ENCODE measurements at places on chromosomes 12 and 14. TPM values are rescaled to one million over a fixed set of nuclear protein-coding genes. Genes with fewer than 3 reads are reported as not detected.

- H3K4me3 ChIP-seq, result no peak overlapping the region
- H3K36me3 ChIP-seq, result peaks cover 11% of the 10 kb centered on the region
- H3K27ac ChIP-seq, result no peak overlapping the region
- H3K4me1 ChIP-seq, result no peaks in the 10 kb centered on the region
- no peak for DNase-seq
- H3K27me3 ChIP-seq, result no peaks in the 10 kb centered on the region
Measured at GRCh38 chr12:43980627-43981191, 144.8 kb downstream of the TMEM117 start.

- H3K27ac ChIP-seq, result no peak overlapping the region
- no peaks in the 10 kb centered on the region for H3K36me3 ChIP-seq
- peaks cover 2% of the 10 kb centered on the region for H3K27me3 ChIP-seq
- no peak overlapping the region for H3K4me3 ChIP-seq
Measured at GRCh38 chr14:49865431-49865859, 12.9 kb upstream of the NEMF start.

- peaks cover 1% of the 10 kb centered on the region for H3K27me3 ChIP-seq
- H3K4me3 ChIP-seq, result no peak overlapping the region
- no peak for DNase-seq
- H3K4me1 ChIP-seq, result no peaks in the 10 kb centered on the region
- no peaks in the 10 kb centered on the region for H3K36me3 ChIP-seq
- H3K27ac ChIP-seq, result no peak overlapping the region
Measured at GRCh38 chr12:45599196-45599595, 130.3 kb upstream of the ARID2 start.

- H3K4me1 ChIP-seq, result peaks cover 16% of the 10 kb centered on the region
- peaks cover 68% of the 10 kb centered on the region for H3K27me3 ChIP-seq
- H3K36me3 ChIP-seq, result peaks cover 2% of the 10 kb centered on the region
- no peak overlapping the region for H3K27ac ChIP-seq
Measured at GRCh38 chr14:36518031-36518585, 1.9 kb downstream of the NKX2-1 start.

- no peaks in the 10 kb centered on the region for H3K4me1 ChIP-seq
- no peak for DNase-seq
- H3K4me3 ChIP-seq, result no peak overlapping the region
- peaks cover 12% of the 10 kb centered on the region for H3K27me3 ChIP-seq
- H3K36me3 ChIP-seq, result no peaks in the 10 kb centered on the region
- no peak overlapping the region for H3K27ac ChIP-seq
Measured at GRCh38 chr12:27361372-27361771, 28.7 kb downstream of the BMAL2 start.

GRCh38 chr14:63713764-63714163 is 14.1 kb downstream of the SGPP1 start:
- H3K27me3 ChIP-seq, result no peaks in the 10 kb centered on the region
- no peak for DNase-seq
- H3K4me3 ChIP-seq, result no peak overlapping the region
- peaks cover 20% of the 10 kb centered on the region for H3K4me1 ChIP-seq
- H3K27ac ChIP-seq, result no peak overlapping the region
- peaks cover 24% of the 10 kb centered on the region for H3K36me3 ChIP-seq

DNA sequence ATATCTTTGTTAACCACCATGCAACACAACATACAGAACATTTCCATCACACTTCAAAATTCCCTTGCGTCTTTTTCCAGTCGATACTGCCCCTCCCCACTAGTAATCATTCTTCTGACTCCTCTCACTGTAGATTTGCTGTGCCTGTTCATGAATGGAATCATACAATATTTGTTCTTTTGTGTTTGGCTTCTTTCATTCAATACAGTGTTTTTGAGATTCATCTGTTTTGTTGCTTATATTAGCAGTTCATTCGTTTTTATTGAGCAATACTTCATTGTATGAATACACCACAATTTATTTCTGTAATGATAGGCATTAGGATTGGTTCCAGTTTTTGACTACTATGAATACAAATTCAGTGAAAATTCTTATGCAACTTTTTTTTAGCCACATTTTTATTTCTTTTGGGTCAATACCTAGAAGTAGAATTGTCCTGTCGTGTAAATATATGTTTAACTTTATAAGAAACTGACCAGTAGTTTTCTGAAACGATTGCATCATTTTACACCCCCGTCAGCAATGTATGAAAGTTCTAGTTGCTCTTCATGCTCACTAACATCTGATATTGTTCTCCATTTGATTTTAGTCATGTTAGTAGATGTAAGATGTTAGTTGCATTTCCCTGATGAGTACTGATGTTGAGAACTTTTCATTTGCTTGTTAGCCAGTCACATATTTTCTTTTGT is 127.5 kb downstream of the TGFB3 start:
- H3K36me3 ChIP-seq, result peaks cover 3% of the 10 kb centered on the region
- no peaks in the 10 kb centered on the region for H3K27me3 ChIP-seq
- no peak for DNase-seq
- H3K4me1 ChIP-seq, result no peaks in the 10 kb centered on the region
- no peak overlapping the region for H3K27ac ChIP-seq

GRCh38 chr12:57214398-57214781 is 2.2 kb upstream of the NXPH4 start:
- H3K27me3 ChIP-seq, result peaks cover 52% of the 10 kb centered on the region
- no peak overlapping the region for H3K4me3 ChIP-seq
- no peak overlapping the region for H3K27ac ChIP-seq

DNA sequence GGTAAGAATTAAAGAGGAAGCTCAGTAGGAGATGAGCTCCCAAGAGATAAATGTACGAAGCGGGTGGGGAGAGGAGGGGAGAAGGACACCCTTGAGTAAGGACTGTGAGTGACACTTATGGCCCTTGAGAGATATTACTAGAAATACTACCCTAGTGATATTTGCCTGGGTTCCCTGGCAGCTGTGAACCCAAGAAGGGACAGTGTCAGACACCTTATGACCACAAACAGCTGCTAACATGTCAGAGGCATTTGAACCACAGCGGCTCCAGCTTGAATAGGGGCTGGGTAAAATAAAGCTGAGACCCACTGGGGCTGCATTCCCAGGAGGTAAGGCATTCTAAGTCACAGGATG is 19.6 kb upstream of the SLC6A12 start:
- no peak for DNase-seq
- H3K27me3 ChIP-seq, result peaks cover 1% of the 10 kb centered on the region
- H3K36me3 ChIP-seq, result peaks cover 4% of the 10 kb centered on the region
- no peak overlapping the region for H3K27ac ChIP-seq
- no peaks in the 10 kb centered on the region for H3K4me1 ChIP-seq

DNA sequence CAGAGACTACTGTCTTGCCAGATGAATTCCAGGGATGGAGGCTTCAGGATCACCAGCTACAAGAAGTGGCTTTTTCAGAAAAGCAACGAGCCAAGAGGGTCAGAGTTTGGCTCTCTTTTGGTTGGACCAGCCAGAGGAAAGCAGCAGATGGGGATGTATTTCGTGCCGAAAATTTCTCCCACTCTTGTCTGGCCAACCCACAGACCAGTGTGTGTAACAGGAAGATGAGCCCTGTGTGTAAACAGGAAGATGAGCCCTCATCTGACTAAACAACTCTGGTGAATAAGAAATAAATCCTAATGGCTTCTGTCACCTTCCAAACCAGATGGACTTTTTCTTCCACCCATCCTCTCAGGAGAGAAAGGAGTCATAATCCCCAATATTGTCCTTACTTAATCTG is 13.1 kb downstream of the GPR68 start:
- peak overlapping the region; percentile 71 for H3K4me3 ChIP-seq
- no peak for DNase-seq
- peaks cover 31% of the 10 kb centered on the region for H3K36me3 ChIP-seq

DNA sequence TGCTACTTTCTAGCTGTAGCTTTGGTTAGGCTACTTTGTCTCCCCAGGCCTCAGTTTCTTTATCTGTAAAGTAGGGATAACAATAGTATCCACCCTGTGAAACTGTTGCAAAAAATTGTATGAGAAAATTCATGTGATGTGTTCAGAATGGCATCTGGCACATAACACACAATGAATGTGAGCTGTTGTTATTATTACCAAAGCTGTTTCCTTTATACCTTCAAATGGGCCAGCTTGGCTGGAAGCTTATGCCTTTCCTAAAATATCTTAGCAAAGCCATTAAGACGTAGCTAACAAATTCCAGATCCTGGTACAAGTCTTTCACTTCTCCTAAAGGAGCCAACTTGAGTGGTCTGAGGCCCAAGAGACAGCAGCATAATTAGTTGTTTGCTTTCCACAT is 25.2 kb upstream of the MANSC4 start:
- no peak overlapping the region for H3K4me3 ChIP-seq
- DNase-seq, result no peak
- peaks cover 47% of the 10 kb centered on the region for H3K4me1 ChIP-seq
- H3K27ac ChIP-seq, result no peak overlapping the region

DNA sequence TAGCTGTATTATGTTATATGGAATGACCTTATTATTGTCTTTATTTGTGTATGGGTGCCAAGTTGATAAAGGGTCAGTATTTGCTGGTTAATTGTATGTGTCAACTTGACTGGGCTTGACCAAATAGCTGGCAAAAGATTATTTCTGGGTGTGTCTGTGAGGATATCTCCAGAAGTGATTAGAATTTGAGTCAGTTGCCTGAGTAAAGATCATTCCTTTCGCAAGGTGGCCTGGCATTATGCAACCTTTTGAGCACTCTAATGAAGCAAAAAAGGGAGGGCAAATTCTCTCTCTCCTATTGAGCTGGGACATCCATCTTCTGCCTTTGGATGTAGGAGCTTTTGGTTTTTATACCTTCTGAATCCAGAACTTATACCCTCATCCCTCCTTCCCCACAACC is 82.2 kb downstream of the ATXN7L3B start:
- H3K36me3 ChIP-seq, result no peaks in the 10 kb centered on the region
- no peak for DNase-seq
- no peak overlapping the region for H3K27ac ChIP-seq
- no peaks in the 10 kb centered on the region for H3K27me3 ChIP-seq
- H3K4me1 ChIP-seq, result no peaks in the 10 kb centered on the region

DNA sequence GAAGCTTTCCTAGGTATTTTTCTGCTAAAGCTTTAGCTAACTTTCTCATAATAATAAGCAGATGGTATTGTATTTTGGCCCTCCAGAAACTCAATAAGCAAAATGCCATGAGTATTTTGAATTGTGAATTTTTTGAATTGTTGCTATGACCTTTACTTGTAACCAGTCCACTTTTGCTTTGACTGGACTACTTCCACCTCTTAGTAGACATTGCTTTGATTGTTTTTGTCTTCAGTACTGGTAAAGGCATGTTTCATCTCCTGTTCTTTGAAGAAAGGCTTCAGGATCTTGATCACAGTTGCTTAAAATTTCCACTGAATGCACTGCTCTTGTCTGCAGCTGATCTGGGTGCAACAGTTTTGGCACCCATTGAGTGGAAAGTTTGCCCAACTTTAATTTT is 102.3 kb downstream of the TRMT5 start:
- H3K27ac ChIP-seq, result no peak overlapping the region
- DNase-seq, result no peak
- peaks cover 9% of the 10 kb centered on the region for H3K4me1 ChIP-seq
- peaks cover 26% of the 10 kb centered on the region for H3K36me3 ChIP-seq
- no peaks in the 10 kb centered on the region for H3K27me3 ChIP-seq
- H3K4me3 ChIP-seq, result no peak overlapping the region

GRCh38 chr12:79402606-79403005 is 288.2 kb downstream of the PAWR start:
- H3K27ac ChIP-seq, result no peak overlapping the region
- DNase-seq, result no peak
- no peak overlapping the region for H3K4me3 ChIP-seq

GRCh38 chr12:131448254-131448795 is 262.6 kb upstream of the SFSWAP start:
- H3K4me3 ChIP-seq, result no peak overlapping the region
- H3K36me3 ChIP-seq, result no peaks in the 10 kb centered on the region
- DNase-seq, result no peak
- H3K4me1 ChIP-seq, result no peaks in the 10 kb centered on the region

- H3K27ac ChIP-seq, result peak overlapping the region; percentile 83
- peak overlapping the region; percentile 69 for H3K4me3 ChIP-seq
- H3K4me1 ChIP-seq, result peaks cover 80% of the 10 kb centered on the region
Measured at GRCh38 chr14:91872517-91873470, 5.5 kb upstream of the TC2N start.

Gene SYCP3
- total RNA-seq, result not detected

Measured in activated CD4-positive, alpha-beta memory T cell treated with anti-CD3 and anti-CD28 coated beads for 36 hours (primary cell).